ENCODE measurements at places on chromosomes 2 and 18. TPM values are rescaled to one million over a fixed set of nuclear protein-coding genes. Genes with fewer than 3 reads are reported as not detected.

GRCh38 chr18:50334546-50335152 lies 40.2 kb upstream of the SKA1 start:
- H3K4me1 ChIP-seq, result no peaks in the 10 kb centered on the region
- H3K36me3 ChIP-seq, result no peaks in the 10 kb centered on the region
- H3K4me3 ChIP-seq, result no peak overlapping the region
- H3K27ac ChIP-seq, result no peak overlapping the region
- DNase-seq, result no peak

- no peaks in the 10 kb centered on the region for H3K36me3 ChIP-seq
- no peak overlapping the region for H3K4me3 ChIP-seq
- H3K27ac ChIP-seq, result no peak overlapping the region
- H3K27me3 ChIP-seq, result no peaks in the 10 kb centered on the region
- DNase-seq, result no peak
- H3K4me1 ChIP-seq, result no peaks in the 10 kb centered on the region
Observed at GRCh38 chr2:23753291-23754010, 173.5 kb downstream of the ATAD2B start.

SLC5A7 gene
- total RNA-seq, result 0.84 TPM

EMX1 gene
- total RNA-seq, result not detected

CAB39 gene
- 86.5 TPM for total RNA-seq

- no peaks in the 10 kb centered on the region for H3K4me1 ChIP-seq
- no peak overlapping the region for H3K4me3 ChIP-seq
- no peak overlapping the region for H3K27ac ChIP-seq
- DNase-seq, result no peak
Observed at GRCh38 chr2:121046335-121046734, 238.7 kb downstream of the TFCP2L1 start.

CPLX4 gene
- not detected for total RNA-seq
